ENCODE measurements at places on chromosomes 12 and 14.

GRCh38 chr14:67748312-67748711 lies 46.6 kb downstream of the RDH12 start:
- no peak for DNase-seq

GRCh38 chr14:64910847-64911495 lies 3.3 kb upstream of the CHURC1 start:
- no peak for DNase-seq

DNA sequence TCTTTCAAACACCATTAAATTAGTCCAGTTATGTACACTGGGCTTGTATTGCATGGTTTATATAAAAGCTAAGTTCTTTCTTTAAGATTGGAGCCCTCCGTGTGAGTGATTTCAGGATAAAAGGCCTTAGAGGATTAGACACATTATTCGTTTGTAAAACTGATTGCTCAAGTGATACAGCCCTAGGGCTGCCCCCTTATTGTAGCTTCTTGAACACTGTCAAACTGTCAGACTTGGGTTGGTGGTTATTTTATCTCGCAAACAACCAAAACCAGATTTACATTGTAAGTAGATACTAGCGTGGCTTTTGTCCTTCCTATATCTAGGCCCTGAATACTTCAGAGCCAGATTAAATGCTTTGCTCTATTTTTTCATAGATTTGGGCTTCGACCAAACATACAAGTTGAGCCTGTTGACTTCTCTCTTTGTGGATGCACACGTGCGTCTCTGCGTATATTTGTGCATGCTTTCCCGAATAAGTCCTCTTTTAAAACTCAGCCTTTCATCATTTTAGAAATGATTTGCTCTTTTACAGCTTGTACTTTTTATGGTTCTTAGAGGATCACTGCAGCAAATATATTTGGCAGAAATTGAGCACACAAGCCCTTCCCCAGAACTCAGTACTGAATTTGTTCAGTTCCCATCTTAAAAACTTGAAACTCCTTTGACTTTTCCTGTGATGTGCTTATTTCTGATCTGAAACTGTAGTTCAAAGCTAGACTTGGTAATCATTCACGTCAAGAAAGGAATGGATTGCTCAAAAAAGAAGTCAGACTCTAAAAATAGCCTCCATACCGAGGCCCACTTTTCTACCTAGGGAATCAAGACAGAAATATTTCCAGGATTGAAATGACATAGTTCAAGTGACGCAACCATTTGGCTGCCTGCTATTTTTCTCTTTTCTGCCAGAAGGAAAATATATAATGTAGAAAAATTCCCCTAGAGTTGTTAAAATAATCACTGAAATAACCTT lies 129.5 kb downstream of the ETV6 start:
- DNase-seq = no peak

DNA sequence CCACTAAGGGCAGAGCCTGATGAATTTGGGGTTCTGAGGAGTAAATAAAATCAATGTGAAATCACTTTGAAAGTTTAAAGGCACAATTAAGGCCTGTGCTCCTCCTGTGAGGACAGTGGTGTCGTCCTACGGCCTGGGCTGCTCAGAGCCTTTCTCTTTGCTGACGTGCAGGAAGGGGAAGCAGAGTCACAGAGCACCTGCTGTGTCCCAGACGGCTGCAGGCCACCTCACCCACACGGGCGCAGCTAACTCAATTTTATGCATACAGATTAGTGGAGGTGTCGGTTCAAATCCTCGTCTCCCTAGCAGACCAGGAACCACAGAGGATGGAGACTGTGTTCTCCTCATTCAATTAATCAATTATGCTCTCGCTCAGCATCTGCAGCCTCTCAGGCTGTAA lies 11.4 kb upstream of the DLK1 start:
- DNase-seq = no peak

- DNase-seq = no peak
Observed at GRCh38 chr12:106245767-106246166, 2.1 kb downstream of the CKAP4 start.

- no peak for DNase-seq
Observed at GRCh38 chr12:114732426-114733030, 48.6 kb upstream of the TBX3 start.

DNA sequence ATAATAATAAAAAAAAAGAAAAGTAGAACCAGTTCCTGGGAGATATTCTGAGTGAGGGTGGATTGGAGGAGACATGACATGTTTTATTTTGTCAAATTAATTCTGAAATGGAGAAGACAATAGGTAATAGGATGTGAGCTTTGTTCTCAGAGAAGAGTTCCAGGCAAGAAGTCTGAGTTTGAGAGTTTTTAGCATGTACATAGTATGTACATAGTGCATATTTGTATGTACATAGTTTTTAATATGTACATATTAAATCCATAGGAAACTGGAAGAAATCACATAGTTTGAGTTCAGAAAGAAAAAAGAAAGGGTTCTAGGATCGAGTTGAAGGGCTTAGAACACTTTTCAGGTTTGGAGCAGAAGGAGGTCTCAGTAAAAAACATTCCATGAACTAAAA lies 47.5 kb downstream of the LRFN5 start:
- no peak for DNase-seq

- peak; percentile 62 for DNase-seq
Observed at GRCh38 chr12:14629832-14630710, 62.4 kb upstream of the PLBD1 start.

Data from activated CD4-positive, alpha-beta T cell treated with anti-CD3 and anti-CD28 coated beads, Interleukin-2, amount 50 U/mL, for 48 hours (primary cell).